ENCODE measurements at places on chromosomes 6 and 20. TPM values are rescaled to one million over a fixed set of nuclear protein-coding genes. Genes with fewer than 3 reads are reported as not detected.

GRCh38 chr6:53300656-53301551 lies 47.8 kb downstream of the ELOVL5 start:
- DNase-seq, result peak; percentile 41
- peaks cover 76% of the 10 kb centered on the region for H3K4me1 ChIP-seq

GRCh38 chr6:125655511-125655910 lies 93.9 kb upstream of the HEY2 start:
- H3K4me3 ChIP-seq, result no peak overlapping the region
- no peaks in the 10 kb centered on the region for H3K36me3 ChIP-seq
- H3K27me3 ChIP-seq, result peaks cover 13% of the 10 kb centered on the region

DNA sequence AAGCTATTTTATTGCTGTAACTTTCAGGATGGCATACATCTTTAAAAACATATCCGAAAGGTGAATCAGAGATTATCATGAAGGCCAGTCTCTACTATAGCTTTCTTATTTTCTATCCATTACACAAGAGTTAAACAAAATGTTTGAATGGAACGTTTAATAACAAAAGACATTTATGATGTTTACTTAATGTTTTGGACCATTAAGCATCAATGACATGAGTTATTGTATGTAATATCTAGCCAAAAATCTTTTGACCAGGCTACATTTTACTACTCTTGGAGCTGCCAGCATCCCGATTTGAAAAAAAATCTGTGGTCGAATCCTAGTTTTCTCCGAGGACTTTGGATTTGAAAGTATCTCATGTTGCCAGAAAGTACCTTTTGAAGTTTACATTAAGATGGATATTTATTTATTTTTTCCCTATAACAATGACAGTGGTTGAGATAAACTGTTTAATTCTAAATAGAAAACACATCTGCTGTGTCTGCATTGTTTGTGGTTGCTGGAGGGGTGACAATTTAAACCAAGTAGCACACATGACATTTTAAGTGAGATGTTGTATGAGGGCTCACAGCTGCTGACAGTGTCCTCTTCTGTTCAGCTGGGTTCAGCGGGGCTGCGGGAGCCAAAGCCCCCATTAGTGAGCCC lies 293.7 kb upstream of the TCF21 start:
- H3K4me3 ChIP-seq, result no peak overlapping the region
- H3K4me1 ChIP-seq, result no peaks in the 10 kb centered on the region
- peaks cover 2% of the 10 kb centered on the region for H3K27me3 ChIP-seq
- H3K36me3 ChIP-seq, result no peaks in the 10 kb centered on the region
- no peak for DNase-seq

DNA sequence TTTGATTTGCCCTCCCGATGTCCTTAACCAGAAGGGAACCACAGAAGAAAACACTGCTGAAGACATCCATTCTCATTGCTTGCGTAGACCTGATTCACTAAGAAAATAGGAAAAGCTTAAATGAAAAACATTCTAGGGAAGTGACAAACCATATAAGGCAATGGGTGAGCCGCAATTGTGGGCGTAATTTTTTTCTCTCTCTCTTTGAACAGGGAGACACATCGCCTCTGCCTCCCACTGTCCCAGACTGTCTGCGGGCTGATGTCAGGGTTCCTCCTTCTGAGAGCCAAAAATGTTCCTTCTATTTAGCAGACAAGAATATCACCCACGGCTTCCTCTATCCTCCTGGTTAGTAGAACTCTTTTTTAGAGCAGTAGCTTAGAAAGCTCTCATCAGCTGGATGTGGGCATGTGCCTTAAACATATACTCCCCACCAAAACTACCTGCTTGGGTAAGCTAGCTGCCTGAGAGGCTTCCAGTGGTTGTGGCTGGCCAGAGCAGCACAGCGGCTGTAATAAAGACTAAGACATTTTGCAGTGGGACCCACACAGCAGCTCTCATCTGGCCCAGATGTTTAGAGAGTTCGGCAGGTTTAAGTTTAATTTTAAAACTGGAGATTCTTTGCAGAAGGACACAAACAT lies 22.7 kb upstream of the CTAGE9 start:
- H3K4me3 ChIP-seq, result no peak overlapping the region
- peaks cover 3% of the 10 kb centered on the region for H3K27me3 ChIP-seq
- H3K27ac ChIP-seq, result no peak overlapping the region
- no peaks in the 10 kb centered on the region for H3K36me3 ChIP-seq
- DNase-seq, result no peak

DNA sequence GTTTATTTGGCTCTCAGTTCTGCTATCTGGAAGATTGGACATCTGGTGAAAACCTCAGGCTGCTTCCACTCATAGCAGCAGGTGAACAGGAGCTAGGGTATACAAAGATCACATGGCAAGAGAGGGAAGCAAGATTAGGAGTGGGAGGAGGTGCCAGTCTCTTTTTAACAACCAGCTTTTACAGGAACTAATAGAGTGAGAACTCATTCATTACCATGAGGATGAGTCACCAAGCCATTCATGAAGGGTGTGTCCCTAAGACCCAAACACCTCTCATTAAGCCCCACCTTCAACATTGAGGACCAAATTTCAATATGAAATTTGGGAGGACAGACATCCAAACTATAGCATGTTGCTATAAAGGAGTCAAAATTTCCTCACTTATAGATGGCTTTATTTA lies 85.4 kb upstream of the HCRTR2 start:
- DNase-seq, result no peak
- no peaks in the 10 kb centered on the region for H3K4me1 ChIP-seq
- H3K27me3 ChIP-seq, result no peaks in the 10 kb centered on the region
- H3K4me3 ChIP-seq, result no peak overlapping the region
- H3K36me3 ChIP-seq, result no peaks in the 10 kb centered on the region

- H3K36me3 ChIP-seq, result no peaks in the 10 kb centered on the region
- H3K4me1 ChIP-seq, result peaks cover 19% of the 10 kb centered on the region
- peak overlapping the region; percentile 38 for H3K4me3 ChIP-seq
These were observed 210.5 kb downstream of the ERMARD start for GRCh38 chr6:169961772-169962561.

- no peak overlapping the region for H3K4me3 ChIP-seq
- DNase-seq, result no peak
- H3K27me3 ChIP-seq, result peaks cover 4% of the 10 kb centered on the region
- H3K4me1 ChIP-seq, result no peaks in the 10 kb centered on the region
These were observed 250.9 kb upstream of the PDE10A start for GRCh38 chr6:165913676-165914570.

- H3K27me3 ChIP-seq, result peaks cover 38% of the 10 kb centered on the region
- no peaks in the 10 kb centered on the region for H3K36me3 ChIP-seq
- H3K4me1 ChIP-seq, result peaks cover 2% of the 10 kb centered on the region
- H3K4me3 ChIP-seq, result no peak overlapping the region
- DNase-seq, result no peak
- no peak overlapping the region for H3K27ac ChIP-seq
These were observed 60.8 kb downstream of the DNAH8 start for GRCh38 chr6:38775870-38776269.

DNA sequence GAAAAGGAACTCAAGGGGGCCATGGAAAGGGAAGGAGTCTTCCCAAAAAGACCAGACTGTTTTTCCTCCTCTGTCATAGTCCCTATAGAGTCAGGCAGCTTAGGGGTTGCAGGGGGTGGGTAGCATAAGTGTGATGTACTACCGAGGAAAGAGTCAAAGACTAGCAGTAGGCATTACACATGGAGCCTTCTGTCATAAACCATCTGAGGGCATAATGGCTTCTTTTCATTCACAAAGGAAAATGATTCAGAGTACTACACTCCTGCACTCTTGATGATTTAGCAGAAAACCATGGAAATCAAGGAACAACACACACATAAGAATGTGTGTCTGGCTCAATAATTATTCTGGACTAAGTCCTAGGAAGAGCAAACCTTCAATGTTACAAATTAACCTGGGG lies 14.9 kb downstream of the PLN start:
- H3K27ac ChIP-seq, result no peak overlapping the region
- no peak for DNase-seq
- no peak overlapping the region for H3K4me3 ChIP-seq
- H3K4me1 ChIP-seq, result peaks cover 35% of the 10 kb centered on the region

GRCh38 chr6:6968731-6969552 lies 138.8 kb upstream of the RREB1 start:
- no peak for DNase-seq
- no peaks in the 10 kb centered on the region for H3K4me1 ChIP-seq
- H3K4me3 ChIP-seq, result no peak overlapping the region
- no peak overlapping the region for H3K27ac ChIP-seq
- no peaks in the 10 kb centered on the region for H3K27me3 ChIP-seq

- peaks cover 21% of the 10 kb centered on the region for H3K36me3 ChIP-seq
- no peak for DNase-seq
These were observed 59.9 kb downstream of the NUDT3 start for GRCh38 chr6:34332251-34333198.

GRCh38 chr6:165715428-165715827 lies 52.4 kb upstream of the PDE10A start:
- H3K4me3 ChIP-seq, result no peak overlapping the region
- peaks cover 6% of the 10 kb centered on the region for H3K27me3 ChIP-seq
- no peaks in the 10 kb centered on the region for H3K36me3 ChIP-seq
- H3K27ac ChIP-seq, result no peak overlapping the region
- no peak for DNase-seq

DNA sequence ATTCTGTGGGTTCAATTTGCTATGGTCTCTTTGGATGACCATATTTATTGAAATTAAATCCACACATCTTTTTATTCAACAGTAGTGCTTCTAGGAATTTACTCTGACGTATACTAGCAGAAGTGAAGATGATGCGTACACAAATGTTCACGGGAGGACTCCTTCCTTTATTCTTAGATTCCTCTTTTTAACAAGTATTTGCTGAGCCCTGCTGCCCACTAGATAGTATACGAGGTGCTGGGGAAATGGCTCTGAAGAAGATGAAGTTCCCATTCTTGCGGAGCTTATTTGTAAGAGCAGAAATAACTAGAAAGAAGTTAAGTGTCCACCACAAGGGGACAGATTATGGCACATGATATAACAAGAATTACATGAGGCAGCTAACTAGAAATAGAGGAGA lies 145.2 kb downstream of the DOK5 start:
- no peak overlapping the region for H3K4me3 ChIP-seq
- H3K36me3 ChIP-seq, result no peaks in the 10 kb centered on the region
- H3K27me3 ChIP-seq, result peaks cover 15% of the 10 kb centered on the region
- no peak for DNase-seq
- no peak overlapping the region for H3K27ac ChIP-seq

- no peak overlapping the region for H3K4me3 ChIP-seq
- DNase-seq, result no peak
- peaks cover 49% of the 10 kb centered on the region for H3K36me3 ChIP-seq
- H3K27ac ChIP-seq, result no peak overlapping the region
These were observed 6.5 kb downstream of the GZF1 start for GRCh38 chr20:23368316-23369071.

DNA sequence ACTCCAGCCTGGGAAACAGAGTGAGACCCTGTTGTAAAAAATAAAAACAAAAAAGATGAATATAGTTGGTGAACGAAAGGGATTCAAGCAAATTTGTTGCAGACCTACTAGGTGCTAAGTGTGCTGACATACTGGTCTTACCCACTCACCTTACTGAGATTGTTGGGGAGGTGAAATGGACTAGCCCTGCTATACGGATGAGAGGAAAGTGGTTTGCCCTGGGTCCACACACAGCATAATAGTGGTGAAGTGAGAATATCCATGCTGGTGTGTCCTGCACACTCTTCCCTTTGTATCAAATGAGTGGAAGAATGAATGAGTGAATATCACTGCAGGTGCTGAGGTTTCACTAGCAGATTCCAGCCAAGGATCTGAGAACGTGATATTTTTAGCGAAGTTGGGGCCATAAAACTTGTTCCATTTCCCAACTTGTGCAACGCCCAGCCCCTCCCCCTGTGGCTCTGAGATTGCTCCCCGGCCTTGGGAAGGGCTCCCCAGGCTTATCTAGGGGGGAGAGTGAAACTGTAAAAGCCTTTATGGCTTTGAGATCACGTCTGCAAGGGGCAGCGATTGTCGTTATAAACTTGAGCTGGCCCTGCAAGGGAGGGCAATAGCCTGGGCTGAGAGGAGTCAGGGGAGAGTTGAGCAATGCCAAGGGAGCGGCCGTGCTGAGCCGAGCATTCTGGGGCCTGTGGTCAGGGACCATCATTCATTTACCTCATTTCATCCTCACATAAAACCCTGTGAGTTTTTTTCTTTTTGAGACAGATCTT lies 33.2 kb upstream of the TTPAL start:
- H3K4me3 ChIP-seq, result no peak overlapping the region
- no peak overlapping the region for H3K27ac ChIP-seq
- H3K36me3 ChIP-seq, result no peaks in the 10 kb centered on the region
- H3K4me1 ChIP-seq, result no peaks in the 10 kb centered on the region

- peaks cover 66% of the 10 kb centered on the region for H3K4me1 ChIP-seq
- H3K4me3 ChIP-seq, result no peak overlapping the region
- peak overlapping the region; percentile 61 for H3K27ac ChIP-seq
- DNase-seq, result no peak
- peaks cover 54% of the 10 kb centered on the region for H3K36me3 ChIP-seq
These were observed 153.6 kb downstream of the NFATC2 start for GRCh38 chr20:51388756-51389542.

DNA sequence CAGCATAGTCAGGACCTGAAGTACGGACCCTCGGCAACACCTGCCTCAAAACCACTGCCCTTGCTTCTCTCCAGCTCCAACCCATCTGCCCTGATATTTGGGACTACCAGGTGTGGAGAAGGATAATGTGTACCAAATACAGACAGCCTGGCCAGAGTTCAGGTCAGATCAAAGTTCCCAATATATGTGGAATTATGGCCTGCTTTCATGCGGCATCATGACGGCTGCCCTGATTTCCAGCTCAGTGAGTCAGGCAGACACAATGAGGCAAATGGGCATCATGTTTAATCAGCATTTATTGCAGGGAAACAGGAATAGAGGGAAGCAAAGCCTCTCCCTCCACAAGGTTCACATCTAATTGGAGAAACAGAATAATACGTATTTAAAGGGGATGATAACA lies 57.9 kb downstream of the FRK start:
- H3K4me1 ChIP-seq, result no peaks in the 10 kb centered on the region
- no peak overlapping the region for H3K27ac ChIP-seq
- H3K36me3 ChIP-seq, result no peaks in the 10 kb centered on the region
- DNase-seq, result no peak
- H3K4me3 ChIP-seq, result no peak overlapping the region

The PACSIN1 gene
- 0.14 TPM for total RNA-seq

The CCN5 gene
- total RNA-seq, result not detected

The FAM110A gene
- 15.5 TPM for total RNA-seq

The PRPH2 gene
- total RNA-seq, result not detected

The TFAP2A gene
- 0.23 TPM for total RNA-seq

The UNC5CL gene
- 1.9 TPM for total RNA-seq

The TFAP2C gene
- not detected for total RNA-seq

The SLC35B2 gene
- total RNA-seq, result 14.1 TPM

The DEFB124 gene
- total RNA-seq, result not detected

The BPIFA3 gene
- not detected for total RNA-seq

The TRIM26 gene
- total RNA-seq, result 48.4 TPM
